ENCODE measurements at places on chromosomes 4 and X.

DNA sequence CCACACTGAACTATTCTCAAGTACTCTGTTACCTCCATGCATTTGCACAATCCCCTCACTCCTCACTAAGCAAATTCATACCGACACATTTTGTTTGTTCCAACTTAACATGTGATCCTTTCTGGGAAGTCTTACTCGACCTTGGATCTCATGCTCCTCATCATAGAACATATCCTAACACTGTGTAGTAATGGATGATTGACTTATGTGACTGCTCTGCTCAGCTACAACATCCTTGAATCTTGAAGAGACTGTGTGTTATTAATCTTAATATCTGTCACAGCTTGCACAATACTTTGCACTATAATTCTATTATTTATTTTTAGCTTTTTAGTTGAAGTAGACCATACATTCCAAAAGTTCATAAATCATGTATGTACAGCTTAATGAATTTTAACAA lies 23.9 kb upstream of the TRPC3 start:
- DNase-seq = no peak

DNA sequence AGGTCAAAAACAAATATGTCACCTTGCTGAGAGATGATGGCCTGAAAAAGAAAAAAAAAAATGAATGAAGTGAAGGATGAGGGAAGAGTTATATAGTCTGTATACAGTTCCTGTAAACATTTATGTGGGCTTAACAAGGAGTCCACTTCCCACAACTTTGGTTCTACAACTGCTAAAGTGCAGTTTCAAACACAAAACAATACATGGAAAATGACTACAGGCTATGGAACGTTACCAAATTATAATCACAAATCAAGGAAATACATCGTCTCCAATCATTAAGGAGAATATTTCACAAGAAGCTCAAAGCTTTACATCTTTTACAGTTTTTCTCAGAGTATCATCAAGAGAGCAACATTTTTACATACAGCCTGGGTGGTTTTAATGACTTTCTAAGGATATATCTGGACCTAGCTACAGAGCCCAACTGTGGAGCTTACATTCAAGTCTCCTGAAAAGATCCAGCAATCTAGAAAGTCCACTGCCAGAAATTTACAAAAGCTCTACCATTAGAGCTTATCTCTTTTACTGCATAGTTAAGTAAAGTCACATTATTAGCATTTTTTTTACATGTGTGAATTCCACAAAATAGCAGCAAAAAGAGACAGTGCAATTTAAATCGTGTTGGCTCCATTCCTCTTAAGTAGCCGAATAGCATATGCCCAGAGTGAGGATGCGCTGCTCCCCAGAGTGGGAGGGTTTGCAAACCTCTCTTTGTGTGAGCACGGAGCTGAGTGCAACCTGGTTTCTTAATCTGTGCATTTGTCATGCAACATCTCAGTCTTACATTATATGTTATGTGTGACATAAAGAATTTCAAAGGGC lies 128.3 kb downstream of the MANBA start:
- DNase-seq = no peak

DNA sequence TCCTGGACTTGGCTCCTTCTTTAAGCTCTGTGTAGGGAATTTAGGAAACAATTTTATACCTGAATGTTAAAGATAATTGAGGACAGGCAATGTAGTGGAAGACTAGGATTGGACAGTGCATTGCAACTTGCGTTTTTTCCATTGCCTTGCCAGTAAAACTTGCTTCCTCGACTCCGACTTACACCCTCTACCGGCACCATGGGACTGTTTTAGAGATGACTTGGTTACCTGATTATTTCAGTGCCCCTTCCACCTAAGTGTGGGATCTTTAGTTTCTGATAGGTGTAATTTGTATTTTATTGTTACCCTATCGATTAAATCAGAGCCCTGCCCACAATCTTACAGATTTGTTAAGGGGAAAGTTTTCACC lies 1.2 kb downstream of the PRPS1 start:
- no peak for DNase-seq

- DNase-seq = no peak
These were observed 95.7 kb downstream of the NPNT start for GRCh38 chr4:105990933-105991332.

- DNase-seq = no peak
These were observed 11.2 kb downstream of the MEPE start for GRCh38 chr4:87843936-87844335.

DNA sequence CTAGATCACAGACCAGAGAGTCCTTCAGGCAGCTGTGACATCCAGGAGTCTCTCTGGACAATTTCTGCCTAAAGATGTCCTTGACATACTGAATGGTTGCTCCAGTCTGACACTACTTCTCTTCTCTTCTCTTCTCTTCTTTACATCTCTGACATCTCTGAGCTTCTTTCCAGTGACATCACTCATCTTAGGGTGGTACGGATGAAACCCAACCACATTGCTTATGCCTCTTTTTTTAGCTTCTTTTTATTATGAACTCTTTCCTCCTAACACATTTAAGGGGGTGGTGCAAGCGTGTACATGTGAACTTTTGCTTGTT lies 39.4 kb upstream of the IRF2 start:
- DNase-seq = no peak

- no peak for DNase-seq
These were observed 141.0 kb downstream of the MAB21L2 start for GRCh38 chr4:150722908-150723362.

DNA sequence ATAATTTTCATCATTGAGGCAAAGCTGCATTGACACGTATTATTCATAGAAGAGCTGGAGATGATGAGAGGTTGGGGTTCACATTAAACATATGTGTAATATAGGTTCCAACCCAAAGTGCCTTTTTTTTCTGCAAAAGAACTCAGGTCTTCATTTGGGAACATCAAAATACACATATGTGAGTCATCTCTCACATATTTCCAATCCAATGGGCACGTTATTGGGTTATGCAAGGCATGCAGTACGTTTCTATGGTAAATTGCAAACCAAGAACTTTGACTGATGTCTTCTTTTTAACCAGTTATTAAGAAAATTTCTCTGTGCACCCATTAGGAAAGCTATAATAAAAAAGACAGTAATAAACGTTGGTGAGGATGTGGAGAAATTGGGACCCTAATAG lies 150.3 kb upstream of the FAM9B start:
- DNase-seq = no peak

GRCh38 chr4:98653890-98654867 lies 4.2 kb downstream of the TSPAN5 start:
- no peak for DNase-seq

- no peak for DNase-seq
These were observed 854.3 kb downstream of the C4orf33 start for GRCh38 chr4:129950217-129950616.

- DNase-seq = no peak
These were observed 116.1 kb downstream of the SPCS3 start for GRCh38 chr4:176435901-176436292.

DNA sequence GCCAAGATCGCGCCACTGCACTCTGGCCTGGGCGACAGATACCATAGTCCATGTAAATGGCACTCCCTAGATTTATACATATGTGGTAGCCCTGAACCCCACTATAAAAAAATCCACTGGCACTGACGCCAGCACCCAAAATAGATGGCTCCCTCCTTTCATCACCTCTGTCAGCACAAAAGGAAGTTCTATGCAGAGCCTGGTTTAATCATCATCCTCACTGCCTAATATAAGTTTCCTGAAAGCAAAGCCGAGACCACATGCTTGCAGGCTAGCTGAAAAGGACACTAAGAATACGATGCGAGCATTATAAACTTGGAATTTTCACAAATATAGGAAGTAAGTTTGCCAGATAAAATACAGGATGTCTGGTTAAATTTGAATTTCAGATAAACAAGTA lies 27.5 kb upstream of the DOCK11 start:
- DNase-seq = no peak

DNA sequence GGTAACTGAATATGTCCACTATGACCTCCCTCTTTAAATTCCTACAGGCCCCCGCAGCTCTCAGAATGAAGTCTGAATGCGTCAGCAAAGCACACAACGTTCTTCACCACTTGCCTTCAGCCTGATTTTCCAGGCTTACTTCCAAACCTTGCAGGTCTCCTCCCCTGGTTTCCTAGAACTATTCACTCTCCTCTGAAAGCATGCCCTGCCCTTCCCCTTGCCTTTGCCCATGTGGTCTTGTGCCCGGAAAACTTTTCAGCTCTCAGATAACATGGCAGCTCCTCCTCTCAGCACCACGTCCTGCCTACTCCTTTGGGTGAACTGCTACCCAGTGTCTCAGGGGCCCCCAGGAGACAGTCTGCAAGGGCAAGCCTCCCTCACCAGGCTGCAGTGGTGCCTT lies 268.5 kb upstream of the LDB2 start:
- DNase-seq = no peak

Measured in NCI-H524 (cell line).